CD4-positive, alpha-beta T cell treated with Interferon gamma for 1 hour (primary cell): ENCODE measurements at places on chromosomes 16 and 17.
A peak's percentile ranks its signal among the peaks of the same experiment; 100 is the strongest.

GRCh38 chr16:77468831-77469230 is 34.0 kb upstream of the ADAMTS18 start:
- no peak for DNase-seq

GRCh38 chr17:43810226-43810715 is 22.7 kb downstream of the MPP3 start:
- no peak for DNase-seq

GRCh38 chr17:57940231-57940630 is 15.0 kb downstream of the CUEDC1 start:
- no peak for DNase-seq

DNA sequence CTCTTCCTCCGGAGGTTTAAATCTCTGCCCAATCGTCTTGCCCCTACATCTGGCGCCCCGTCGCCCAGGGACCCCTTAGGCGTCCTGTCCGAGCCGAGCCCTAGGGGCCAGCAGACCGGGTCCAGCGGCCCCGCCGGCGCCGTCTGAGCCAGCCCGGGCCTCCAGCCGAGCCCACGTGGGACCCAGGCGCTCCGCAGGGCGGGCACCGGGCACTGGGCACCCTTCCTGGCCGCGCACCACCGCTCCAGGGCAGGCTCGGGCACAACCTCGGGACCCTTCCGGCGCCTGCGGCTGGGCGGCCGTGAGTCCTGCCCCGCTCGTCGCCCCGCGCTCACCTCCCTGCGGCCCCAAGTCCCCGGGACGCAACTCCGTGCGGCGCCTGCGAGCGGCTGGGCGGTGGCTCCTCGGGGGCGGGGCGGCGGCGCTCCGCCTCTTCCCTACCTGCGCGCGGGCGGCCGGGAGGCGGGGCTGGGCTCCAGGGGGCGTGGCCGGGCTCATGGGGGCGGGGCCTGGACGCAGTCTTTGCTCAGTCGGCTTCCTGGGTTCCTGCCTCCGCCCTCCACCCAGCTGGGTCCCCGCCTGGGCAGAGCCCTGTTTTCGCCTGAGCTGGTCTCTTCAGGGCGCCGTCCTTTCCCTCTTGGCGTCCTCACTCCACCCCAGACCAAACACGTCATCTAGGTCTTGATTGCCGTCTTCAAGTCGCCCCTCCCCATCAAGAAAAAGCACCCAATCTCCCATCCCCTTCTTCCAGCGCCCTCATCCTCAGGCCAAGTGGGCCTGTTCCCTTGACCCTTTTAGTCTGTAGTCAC is at the start of gene RHBDF2:
RHBDF2 (minus strand) TSS at position 406 of the 809 bp plus-strand sequence. CDS start 19,899 bp downstream, outside the sequence.
- peak; percentile 95 for DNase-seq

DNA sequence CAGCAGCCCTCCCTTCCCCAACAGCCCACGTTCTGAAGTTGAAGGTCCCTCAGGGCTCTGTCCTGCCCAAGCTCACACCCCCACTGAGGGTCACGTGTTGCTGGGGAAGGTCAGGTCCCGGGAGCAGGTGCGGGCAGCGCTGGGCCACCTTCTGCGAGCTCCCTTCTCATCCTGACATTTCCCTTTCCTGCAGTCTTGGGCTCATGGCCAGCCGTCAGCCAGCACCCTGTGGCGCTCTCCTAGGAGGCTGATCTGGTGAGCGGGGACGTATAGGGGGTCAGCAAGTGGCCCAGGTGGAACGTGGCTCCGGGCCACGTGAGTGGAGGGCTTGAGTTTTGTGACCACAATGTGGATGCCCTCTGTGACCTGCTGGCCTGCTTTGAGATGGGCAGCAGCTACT is 73.4 kb downstream of the RAP1GAP2 start:
- no peak for DNase-seq

DNA sequence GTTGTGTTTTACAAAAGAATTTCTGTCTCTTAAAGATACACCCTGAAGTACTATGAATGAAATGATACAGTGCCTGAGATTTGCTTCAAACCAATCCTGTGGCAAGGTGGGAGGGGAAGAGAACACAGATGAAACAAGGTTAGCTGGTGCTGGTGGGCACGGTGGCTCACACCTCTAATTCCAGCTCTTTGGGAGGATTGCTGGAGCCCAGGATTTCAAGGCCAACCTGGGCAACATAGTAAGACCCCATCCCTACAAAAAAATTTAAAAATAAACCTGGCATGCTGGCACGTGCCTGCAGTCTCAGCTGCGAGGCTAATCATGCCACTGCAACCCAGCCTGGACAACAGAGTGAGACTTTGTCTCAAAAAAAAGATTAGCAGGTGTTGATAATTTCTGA is 67.3 kb upstream of the FA2H start:
- no peak for DNase-seq

DNA sequence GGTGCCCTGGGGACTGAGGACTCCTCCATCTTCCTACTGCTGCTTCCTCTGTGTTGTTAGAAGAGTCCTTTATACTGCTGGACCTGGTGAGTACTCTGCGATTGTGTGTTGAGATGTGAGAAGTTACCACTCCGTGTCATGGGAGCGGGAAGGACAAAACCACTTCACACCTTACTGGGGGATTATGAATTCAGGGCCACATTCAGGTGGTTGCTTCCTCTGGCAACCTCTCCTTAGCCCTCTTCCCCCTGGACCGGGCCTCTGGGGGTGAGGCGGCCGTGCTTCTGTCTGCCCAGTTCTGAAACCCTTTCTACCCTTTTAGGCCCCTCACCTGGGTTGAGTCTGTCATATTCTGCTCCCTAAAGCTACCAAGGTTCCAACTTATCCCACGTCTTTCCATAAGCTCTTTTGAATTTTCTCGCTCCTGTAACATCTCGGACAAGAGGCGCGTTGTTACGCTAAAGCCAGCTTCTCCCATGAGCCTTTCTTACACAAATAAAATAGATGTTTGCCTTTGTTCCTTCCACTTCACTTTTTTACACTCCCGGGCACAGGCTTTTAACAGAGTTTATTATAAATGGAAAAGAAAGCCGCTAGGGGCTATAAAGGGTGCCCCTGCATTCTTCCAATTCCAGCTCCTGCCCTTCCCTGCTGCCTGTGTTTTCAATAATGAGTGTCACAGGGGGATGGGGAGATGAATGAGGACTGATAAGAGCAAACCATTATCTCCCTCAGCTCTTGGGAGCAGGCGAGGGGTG is 20.7 kb upstream of the CDH13 start:
- DNase-seq, result no peak

GRCh38 chr17:66444031-66444430 is 141.6 kb downstream of the PRKCA start:
- DNase-seq, result no peak

DNA sequence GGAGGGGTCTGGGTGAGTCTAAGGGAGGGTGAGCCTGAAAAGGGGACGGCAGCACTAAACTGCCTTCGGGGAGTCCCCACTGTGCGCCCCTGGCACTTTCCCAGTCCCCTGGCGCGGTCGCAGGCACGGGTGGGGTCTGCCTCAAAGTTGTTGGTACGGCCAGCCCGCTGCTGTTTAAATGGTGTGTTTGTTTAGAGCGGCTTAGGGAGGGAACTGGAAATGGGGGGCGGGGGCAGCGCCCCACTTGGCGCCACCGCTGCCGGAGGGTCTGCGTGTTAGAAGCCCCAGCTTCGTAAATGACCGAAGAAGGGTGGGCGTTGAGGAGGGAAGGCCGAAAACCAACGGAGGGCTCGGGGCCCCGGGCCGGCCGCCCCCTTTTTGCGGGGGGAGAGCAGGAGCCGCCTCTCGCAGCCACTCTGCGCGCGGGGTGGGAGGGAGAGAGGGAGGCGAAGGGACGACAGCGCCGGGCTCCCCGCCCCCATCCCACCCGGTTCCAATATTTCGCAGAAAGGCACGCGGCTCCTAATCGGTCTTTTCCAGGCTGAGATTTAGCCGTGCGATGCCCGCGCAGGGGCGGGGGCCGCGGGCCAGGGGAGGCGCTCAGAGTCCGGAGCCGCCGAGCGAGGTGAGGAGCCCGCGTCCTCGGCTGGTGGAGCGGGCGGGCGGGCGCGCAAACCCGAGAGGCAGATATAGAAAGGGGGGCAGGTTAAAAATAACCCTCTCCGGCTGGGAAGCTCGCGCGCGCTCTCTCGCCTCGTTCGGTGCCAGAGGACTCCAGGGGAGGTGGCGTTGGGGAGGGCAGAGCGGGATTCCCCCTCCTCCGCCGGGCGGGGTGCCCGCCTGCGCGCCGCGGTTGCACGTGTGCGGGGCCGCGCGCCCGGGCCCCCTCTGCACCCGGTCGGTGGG is 54.9 kb downstream of the SREBF1 start:
- DNase-seq, result peak; percentile 23

- DNase-seq, result no peak
Measured at GRCh38 chr16:3873482-3874173, 6.9 kb downstream of the CREBBP start.

DNA sequence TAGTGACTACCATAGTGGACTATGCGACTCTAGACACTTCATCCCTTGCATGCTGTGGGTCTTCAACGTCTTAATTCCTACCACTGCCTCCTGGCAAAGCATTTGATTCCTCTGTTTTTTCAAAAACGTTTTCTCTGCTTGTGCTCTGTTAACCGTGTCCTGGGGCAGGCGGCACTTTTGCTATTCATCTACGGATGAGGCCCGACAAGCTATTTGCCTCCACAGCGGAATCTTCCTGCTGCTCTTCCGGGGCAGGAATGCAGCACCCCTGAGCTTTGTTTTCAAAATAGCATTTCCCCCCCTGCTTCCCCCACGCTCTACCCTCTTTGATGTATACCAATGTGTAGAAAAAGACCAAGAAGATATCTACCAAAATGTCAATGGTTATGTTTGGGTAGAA is 39.8 kb upstream of the METTL16 start:
- no peak for DNase-seq

DNA sequence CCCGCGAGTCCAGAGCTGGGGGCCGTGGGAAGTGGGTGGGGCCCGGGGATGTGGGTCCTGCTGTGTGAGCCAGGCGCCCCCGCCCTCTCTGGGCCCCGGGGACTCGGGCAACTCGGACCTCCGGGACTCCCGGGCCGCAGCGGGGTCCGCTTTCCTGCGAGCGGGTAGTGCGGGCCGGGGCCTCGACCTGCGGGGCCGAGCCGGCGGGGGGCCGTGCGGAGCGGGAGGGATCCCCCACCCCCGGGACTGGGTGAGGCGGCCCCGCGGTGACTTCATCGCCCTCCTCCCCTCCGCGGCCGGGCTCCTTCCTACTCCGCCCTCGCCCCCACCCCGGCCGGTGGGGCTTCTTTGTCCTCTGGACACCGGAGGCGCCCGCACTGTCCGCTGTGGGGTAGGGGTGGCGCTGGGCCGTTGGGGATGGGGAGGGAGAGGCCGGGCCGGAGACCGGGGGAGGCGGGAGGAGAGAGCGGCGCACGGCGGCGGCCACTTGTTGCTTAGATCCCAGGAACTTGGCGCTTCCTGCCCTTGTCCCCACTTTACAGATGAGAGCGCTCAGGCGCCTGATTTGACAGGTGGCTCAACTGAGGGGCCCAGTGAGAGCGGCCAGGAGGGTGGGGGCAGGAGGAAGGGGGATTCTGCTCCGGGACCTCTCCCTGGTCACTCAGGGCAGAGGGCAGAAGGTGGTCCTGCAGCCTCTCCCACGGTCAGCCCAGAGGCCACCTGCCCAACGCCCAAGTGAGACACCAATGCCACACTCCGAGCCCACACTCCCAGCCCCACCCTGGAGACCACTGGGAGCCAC is 874 bp downstream of the CMTM3 start:
- DNase-seq, result no peak

DNA sequence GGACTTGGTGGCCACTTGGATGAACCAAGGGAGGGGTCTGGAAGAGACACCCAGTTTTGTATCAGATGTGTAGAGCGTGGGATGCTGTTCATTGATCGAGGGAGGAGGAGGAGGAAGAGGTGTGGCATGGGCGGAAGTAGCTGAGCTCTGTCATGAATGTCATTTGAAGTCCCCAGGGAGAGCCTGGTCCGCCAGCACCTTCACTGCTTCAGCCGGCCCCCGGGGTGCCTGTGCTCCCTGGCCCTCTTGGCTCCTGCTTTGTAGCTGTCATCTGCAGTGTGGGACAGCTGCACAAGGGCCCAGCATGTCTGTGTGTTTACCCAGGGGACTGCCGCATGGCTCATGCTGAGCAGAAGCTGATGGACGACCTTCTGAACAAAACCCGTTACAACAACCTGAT is 75.4 kb upstream of the RBL2 start:
- no peak for DNase-seq

GRCh38 chr17:6126768-6127167 is 56.6 kb downstream of the WSCD1 start:
- DNase-seq, result no peak

- DNase-seq, result no peak
Measured at GRCh38 chr17:63542218-63542545, 8.1 kb upstream of the DCAF7 start.

DNA sequence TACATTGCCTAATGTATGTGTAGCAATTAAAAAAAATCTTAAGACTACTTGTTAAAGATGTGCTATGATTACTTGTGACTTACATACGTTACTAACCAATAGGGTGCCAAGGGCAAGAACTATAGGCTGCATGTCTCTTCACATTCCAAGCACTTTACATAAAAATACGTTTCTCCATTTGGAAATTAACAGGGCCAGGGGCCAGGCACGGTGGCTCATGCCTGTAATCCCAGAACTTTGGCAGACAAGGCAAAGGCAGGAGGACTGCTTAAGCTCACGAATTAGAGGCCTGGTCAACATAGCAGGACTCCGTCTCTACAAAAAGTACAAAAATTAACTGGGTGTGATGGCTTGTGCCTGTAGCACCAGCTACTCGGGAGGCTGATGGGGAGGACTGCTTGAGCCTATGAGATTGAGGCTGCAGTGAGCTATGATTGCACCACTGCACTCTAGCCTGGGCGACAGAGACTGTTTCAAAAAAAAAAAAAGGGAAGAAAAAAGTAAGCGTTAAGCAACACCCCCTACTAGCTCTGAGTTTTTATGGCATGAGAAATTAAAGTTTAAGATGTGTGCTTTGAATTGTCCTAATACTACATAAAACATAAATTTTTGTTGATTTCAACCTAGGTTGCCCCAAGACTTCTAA is 12.3 kb downstream of the PSMD12 start:
- no peak for DNase-seq

- no peak for DNase-seq
Measured at GRCh38 chr17:74309902-74310301, 16.1 kb upstream of the KIF19 start.

DNA sequence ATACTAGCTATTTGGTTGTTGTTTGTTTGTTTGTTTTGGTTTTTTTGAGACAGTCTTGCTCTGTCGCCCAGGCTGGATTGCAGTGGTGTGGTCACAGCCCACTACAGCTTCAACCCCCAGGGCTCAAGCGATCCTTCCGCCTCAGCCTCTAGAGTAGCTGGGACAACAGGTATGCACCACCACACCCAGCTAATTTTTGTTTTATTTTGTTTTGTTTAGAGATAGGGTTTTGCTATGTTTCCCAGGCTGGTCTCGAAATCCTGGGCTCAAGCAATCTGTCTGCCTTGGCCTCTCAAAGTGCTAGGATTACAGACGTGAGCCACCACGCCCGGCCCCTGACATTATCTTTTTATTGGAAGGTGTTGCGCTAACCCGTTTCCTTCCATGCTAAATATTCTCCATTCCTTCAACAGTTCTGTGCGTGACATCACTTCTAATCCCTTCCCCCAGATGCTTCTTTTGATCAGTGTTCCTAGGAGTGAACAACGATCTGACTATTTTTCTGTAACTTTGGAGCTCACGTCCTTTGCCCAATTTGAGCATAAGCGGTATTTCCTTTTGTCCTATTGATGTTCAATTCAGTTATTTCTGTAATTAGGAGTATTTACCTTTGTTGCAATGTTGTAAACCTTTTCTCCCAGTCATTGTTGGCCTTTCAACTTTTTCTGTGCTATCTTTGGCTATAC is 30.2 kb upstream of the EMP2 start:
- no peak for DNase-seq

- no peak for DNase-seq
Measured at GRCh38 chr17:917391-917811, 62.2 kb downstream of the NXN start.

GRCh38 chr16:11253995-11254912 is 1.8 kb downstream of the SOCS1 start:
- DNase-seq, result no peak
